AG08395 (cell line): ENCODE measurements at places on chromosomes 16 and 17.

- DNase-seq = no peak
Measured at GRCh38 chr16:69890892-69891282, 60.2 kb upstream of the CLEC18A start.

- DNase-seq = no peak
Measured at GRCh38 chr17:32111141-32111771, 31.0 kb upstream of the RHOT1 start.

GRCh38 chr17:77332981-77333685, 192.4 kb downstream of the SEC14L1 start:
- DNase-seq = peak; percentile 79

- no peak for DNase-seq
Measured at GRCh38 chr16:2881783-2882649, 999 bp upstream of the FLYWCH2 start.

- no peak for DNase-seq
Measured at GRCh38 chr17:57535249-57535966, 209.7 kb downstream of the CCDC182 start.

DNA sequence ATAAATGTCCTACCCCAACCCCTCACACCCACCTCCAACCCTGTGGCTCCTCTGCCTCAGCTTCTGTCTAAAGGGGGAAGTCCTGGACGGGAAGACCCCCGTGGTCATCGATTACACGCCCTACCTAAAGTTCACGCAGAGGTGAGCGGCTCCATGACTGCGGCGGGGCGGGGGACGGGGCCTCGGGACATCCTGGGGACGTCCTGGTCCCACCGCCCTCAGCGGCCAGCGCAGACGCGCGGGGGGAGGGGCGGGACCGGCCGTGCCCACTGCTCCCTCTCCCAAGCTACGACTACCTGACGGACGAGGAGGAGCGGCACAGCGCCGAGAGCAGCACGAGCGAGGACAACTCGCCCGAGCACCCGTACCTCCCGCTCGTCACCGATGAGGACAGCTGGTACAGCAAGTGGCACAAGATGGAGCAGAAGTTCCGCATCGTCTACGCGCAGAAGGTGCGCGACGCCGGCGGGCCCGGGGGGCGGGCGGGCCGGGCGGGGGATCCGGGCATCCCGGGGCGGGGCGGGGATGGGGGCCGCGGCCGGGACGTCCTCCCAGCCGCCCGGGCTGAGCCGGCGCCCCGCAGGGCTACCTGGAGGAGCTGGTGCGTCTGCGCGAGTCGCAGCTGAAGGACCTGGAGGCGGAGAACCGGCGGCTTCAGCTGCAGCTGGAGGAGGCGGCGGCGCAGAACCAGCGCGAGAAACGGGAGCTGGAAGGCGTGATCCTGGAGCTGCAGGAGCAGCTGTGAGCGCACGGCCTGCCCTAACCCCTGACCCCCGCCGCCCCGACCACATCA, 6.7 kb downstream of the RUNDC3A start:
- DNase-seq = peak; percentile 44
